ENCODE measurements at places on chromosomes 11 and 22.

GRCh38 chr11:134181707-134182106, 42.1 kb downstream of the NCAPD3 start:
- DNase-seq, result peak; percentile 17

DNA sequence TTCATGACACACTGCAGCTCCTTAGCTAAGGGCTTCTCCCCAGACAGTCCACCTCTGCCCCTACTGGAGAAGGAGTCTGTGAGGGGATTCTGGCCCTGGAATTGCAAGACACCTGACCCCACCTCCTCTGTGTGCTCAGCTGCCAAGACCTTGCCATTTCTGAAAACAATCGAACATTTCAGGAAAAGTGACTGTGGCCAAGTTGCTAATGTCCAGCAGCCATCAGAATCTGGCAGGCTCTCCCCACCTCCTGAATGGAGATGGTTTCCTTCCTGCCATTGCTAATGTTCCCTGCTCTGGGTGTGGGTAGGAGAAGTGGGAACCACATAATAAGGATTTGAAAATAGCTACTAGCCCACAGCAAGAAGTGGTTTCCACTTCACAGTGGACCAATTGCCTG, 127.2 kb upstream of the ALX4 start:
- DNase-seq, result no peak

- no peak for DNase-seq
These were observed 123.4 kb upstream of the OR9Q1 start for GRCh38 chr11:57900320-57900719.

DNA sequence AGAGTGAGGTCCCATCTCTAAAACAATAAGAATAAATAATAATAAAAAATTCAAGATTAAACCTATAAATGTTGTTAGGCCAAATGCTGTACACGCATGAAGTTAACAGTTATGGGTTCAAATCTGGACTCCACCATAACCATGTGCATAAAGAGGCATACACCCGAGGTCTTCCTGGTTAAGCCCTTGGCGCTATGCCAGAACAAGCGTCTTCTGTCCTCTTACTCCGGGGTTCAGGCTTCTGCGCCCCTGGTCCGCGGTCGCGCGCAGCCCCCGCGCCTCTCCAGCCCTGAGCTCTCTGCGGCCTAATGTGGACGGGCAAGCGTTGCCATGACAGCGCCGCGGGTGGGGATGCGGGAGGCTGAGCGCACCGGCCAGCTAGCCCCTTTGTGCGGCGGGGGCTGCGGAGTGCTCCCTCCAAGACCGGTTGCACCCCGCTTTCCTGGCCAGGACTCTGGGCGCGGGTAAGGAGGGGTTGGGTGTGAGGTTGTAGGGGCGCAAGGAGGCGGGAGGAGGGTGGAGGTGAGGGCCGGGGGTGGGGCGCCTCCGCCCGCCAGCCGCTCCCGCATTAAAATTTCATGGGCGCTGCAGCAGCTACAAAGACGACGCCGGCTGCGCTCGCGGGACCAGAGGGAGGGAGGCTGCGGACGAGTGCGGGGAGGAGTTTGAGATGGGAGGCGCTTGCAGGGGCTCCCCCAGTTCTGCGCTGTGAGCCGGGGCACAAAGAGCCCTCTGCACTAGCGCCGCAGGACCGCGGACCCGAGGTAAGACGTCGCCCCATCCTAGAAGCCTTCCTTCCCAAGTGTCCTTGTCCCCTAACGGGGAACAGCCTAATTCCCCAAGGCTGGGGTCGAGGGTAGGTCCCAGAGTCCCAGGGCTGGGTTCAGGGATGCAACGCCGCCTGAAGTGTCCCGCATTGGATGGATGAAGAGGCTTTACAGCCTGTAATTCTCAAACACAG, at the start of gene MIAT:
MIAT (plus strand) TSS at position 698 of the 961 bp plus-strand sequence.
- DNase-seq, result no peak

DNA sequence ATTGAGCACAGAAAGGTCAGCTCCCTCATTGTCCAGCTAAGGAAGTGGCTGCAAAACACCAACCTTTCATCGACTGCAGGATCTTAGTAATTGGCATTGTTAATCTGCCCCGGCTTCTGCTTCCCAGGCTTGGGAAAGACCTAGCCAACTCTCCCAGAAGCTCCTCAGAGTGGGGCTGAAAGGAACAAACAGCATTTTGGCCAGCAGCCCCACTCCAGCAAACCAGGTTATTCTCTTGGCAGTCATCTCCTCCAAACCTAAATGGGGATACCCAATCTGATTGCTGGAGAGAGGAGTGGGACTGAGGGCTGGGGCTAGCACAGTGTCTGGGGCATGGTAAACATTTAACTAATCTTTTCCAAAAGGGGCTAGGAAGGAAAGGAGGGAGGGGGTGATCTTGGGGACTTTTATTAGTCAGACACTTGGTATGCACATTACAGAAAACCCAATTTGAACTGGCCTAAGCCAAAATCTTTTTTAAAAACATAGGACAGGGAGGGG, 294.4 kb downstream of the MN1 start:
- DNase-seq, result no peak

DNA sequence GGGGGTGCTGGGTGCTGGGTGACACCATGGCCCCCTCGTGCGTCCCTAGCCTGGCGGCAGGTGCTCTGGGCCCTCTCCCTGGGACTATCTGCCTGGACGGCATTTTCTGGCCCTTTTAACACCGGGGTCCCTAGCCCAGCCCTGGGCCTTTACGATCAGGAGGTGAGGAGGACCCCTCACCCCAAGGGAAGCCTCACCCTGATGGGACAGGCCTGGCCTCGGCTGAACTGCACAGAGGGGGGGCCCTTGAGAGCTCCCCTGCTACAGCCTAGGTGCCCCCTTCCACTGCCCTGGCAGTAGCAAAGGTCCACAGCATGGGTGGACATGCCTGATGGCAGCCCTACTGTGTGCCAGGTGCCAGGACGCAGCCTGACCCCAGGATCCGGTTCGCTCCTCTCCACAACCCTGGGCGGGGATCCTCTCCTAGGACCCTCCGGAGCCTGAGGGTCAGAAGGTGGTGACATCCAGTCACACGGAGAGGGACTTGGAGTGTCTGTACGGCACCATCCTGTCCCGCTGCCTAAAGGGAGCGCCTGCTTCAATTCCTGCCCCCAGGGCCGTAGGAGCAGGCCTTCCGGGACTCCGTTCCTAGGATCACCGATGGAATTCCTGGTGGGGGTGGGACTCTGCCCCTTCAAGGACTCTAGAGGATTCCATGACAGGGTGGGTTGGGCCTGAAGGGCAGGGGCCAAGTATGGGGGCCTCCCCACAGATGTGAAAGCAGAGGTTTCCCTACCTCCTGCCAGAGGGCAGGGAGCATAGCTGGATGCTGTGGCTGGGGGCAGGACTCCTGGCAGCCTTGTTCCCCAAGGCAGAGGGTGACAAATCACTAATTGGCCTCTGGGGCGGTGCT, 33.0 kb upstream of the TH start:
- no peak for DNase-seq

GRCh38 chr11:43954241-43954640, 11.8 kb downstream of the C11orf96 start:
- DNase-seq, result no peak

DNA sequence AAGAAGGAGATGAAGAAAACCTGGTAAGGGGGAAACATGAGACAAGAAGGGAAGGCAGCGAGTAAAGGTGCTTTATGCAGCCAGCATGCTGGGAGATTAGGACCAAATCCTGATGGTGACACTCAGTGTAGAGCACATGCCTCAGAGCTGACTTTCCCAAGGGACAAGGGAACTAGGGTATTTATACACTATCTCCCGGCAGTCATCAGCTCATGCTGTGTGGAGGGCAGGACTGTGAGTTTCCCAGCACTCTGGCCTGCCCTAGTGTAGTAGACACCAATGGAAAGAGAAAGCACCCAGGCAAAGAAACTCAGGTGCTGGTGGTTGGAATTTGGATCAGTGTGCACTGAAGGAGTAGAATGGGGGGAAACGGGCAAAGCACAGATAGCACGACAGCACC, 128.3 kb upstream of the CSNK2A3 start:
- DNase-seq, result no peak

- no peak for DNase-seq
These were observed 92.2 kb upstream of the PHOX2A start for GRCh38 chr11:72336163-72336562.

GRCh38 chr22:27988704-27989103, 69.6 kb upstream of the PITPNB start:
- no peak for DNase-seq

DNA sequence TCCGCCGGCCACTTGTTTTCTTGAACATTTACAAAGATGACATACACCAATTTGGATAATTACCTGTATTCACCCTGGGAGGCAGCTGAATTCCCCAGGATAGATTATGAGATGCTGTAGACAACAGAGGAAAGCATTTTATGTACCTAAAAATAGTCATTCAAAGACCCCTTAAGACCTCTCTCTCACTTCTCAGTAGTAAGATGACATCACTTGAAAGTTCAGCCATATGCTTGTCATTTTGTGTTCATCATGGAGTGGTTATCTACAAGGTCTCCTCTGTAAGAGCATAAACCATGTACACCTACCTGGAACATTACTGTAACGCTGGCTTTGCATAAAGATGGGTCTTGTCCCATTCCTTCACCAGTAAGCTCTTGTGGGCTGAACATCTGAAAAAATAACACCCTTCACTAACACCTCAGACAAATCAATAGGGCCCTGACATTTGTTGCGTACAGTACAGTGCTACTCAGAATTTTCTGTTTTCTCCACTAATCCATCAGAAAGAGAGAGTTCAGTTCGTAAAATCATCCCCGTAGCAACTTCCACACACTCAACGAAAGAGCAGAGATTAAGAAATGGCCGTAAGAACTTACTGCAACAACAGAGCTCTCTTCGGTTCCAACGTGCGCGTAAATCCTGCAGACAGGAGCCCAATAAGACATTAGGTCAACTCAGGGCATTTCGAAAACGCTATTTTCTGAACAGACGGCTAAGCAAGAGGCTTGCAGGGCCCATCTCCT, 15.6 kb upstream of the WDR74 start:
- no peak for DNase-seq

- DNase-seq, result no peak
These were observed 1.8 kb downstream of the AHNAK start for GRCh38 chr11:62544581-62545436.

GRCh38 chr22:42780070-42780540, 59.4 kb upstream of the A4GALT start:
- peak; percentile 94 for DNase-seq

GRCh38 chr22:41596776-41597634, 7.4 kb upstream of the PMM1 start:
- no peak for DNase-seq

DNA sequence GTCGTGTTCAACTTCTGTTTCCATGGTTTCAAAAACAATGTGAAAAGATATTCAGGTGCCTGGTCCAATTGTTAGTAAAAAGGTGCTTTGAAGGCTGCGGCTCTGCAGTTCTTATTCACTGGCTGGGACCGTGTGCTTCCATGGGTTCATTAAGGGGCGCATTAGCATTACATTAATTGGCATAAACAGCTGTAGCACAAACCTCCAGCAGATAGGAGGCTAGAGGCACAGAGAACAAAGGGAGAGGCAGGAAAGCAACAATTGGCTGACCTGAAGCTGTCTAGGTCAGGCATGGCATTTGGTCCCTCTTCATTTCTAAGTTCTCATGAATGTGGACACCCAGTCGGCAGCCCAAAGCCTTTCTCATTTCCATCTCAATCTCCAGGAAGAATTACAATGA, 16.6 kb downstream of the PAK1 start:
- DNase-seq, result no peak

DNA sequence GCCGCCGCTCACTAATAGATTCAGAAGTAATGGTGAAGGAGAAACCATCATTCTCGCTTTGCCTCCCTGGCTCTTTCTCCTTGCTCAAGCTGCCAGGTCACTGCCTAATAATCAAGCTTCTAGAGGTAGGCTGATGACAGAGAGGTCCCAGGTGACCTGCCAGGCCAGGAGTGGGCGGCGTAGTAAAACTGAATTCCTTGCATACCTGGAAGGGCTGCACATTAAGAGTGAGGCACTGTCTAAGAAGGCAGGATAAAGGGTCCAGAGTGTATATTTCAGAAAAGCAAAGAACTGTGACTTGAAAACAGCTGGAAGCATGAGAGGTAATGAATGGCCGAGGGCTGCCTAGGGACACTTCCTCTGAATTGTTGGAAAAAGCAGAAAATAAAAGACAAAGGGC, 4.1 kb downstream of the SYT13 start:
- DNase-seq, result no peak

DNA sequence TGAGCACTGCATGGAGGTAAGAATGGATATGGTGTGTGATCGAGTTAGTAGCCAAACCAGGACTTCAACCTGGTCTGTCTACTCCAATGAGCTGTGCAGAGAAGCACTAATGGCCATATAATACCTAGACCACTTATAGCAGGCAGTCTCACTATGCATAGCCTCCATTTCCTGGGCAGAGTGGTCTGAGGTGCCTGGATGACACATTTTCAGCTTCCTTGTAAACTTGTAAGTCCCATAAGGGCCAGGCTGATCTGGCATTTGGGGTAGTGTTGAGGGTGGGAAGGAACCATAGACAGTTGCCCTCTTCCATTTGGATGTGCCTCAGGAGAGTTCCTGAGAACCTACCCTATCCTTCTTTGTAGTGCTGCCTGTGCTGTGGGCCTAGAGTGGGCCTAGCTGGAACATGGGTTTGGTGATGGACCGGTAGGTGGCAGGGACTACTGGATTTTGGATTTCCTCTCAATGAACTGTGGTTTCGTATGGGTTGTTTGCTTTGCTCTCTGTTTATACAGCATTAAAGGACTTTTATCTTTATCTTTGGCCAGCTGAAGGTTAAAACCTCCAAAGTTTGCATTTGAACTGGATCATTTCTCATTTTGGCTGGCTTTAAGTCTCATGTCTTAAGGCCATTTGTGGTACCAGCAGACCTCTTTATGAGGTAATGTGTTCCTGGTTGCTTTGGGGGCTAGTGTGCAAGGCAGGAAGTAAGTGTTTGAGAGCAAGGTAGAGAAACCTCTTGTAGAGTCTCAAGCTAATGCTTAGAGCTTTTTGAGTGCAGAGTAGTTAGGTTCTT, 86.9 kb downstream of the STIM1 start:
- DNase-seq, result no peak

DNA sequence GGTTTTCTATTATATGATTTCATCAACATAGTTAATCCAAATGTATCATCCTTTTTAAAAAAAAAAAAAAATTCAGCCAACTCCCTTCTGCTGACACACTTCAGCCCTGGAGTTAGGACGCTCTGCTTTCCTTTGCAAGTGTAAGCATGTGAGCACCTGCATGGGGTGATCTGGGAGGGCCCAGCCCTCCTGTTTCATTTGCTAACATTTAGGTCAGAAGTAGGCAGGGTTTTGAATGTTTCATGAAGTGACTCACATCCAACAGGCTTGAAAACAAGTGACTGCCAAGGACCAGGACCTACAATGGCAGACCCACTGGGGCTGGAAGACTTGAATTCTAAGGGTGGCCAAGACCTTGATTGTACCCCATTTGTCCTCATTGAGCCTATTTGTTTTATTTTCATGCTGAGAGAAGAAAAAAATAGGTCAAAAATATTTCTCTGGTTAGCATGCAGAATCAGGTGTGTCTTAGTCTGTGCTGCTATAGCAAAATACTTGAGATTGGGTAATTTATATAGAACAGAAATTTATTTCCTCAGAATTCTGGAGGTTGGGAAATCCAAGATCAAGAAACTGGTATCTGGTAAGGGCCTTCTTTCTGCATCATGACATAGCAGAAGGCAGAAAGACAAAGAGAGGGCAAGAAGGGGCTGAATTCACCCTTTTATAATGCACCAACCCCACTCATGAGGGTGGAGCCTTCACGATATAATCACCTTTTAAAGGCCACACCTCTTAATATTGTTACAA, 137.6 kb downstream of the CD44 start:
- no peak for DNase-seq

GRCh38 chr22:19844377-19845053, 10.2 kb downstream of the GNB1L start:
- DNase-seq, result no peak

GRCh38 chr22:49550766-49551362, 276.8 kb downstream of the BRD1 start:
- DNase-seq, result no peak

- no peak for DNase-seq
These were observed 661.3 kb upstream of the B3GAT1 start for GRCh38 chr11:135073381-135073780.

Data from non-pigmented ciliary epithelial cell (primary cell).